Mucosa of gallbladder (tissue), 1 donor: ENCODE measurements at places on chromosomes 11 and 22. TPM values are rescaled to one million over a fixed set of nuclear protein-coding genes. Genes with fewer than 3 reads are reported as not detected.

OR4P4 gene
- total RNA-seq = not detected

GRCh38 chr11:115193914-115194801 lies 310.1 kb downstream of the CADM1 start:
- DNase-seq = no peak

IL18 gene
- total RNA-seq = 34.3 TPM

- DNase-seq = no peak
These were observed 76.4 kb downstream of the GGTLC2 start for GRCh38 chr22:22720724-22721261.

GRCh38 chr11:567011-567628 lies 6.3 kb downstream of the RASSF7 start:
- DNase-seq = no peak

GATD1 gene
- total RNA-seq = 85.9 TPM

DNA sequence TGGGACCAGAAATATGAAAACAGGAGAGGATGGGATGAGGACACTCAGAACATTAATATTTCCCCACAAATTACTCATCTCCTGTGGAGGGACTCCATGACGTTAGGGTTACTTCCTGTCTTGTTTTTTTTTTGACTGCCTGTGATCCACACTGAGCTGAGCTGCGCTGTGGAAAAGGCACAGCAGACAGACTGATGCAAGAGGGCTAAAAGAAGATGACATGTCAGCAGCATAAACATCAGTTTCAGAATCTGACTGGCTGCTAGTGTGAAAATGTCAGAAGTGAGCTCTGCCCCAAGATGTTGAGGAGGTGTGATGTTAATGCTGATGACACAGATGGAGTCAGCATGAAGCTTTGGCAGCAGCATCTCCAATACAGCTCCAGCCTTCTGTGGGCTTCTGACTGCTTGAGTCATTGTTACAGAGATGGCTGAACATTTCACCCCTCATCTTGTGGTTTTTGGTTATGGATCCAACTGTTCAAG lies 286.8 kb downstream of the BLID start:
- no peak for DNase-seq

SLC17A6 gene
- total RNA-seq = not detected
